ENCODE measurements at places on chromosomes 1 and 21.

GRCh38 chr1:20534659-20535417 lies 17.5 kb upstream of the FAM43B start:
- DNase-seq, result no peak

DNA sequence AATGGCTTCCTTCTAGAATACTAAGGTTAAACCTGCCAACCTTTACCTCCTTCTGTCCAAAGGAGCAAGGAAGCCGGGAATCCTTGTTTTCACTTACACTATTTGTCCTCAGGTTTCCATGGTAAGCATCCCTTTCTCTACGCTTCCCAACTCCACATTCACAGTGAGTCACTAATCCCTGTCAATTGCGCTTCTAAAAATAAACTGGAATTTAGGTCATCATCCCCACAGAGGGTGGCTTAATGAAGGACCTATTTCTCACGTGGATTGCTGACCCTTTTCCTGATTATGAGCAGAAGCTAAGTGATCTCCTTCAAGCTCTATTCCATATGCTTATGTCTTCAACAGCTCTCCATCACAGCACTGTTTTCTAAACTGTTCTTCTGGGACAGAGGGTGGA lies 39.9 kb upstream of the ABCA4 start:
- DNase-seq, result no peak

GRCh38 chr1:235919127-235919832 lies 52.6 kb upstream of the LYST start:
- no peak for DNase-seq

DNA sequence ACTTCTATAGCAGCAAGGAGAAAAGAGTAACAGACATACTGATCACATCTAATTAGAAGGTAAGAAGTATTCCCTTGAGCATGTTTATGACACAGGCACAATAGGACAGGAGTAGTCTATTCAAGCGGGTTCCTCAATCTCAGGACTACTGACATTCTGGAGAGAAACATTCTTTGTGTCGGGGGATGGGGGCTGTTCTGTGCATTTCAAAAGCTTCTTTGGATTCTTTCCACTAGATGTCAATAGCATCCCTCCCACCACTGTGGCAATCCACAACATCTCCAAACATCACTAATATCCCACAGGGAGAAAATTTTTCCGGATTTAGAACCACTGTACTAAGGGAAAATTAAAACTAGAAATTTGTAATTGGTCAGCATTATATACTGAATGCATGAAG lies 56.9 kb downstream of the ADAMTS5 start:
- DNase-seq, result no peak

GRCh38 chr1:80929868-80930508 lies 870.7 kb upstream of the ADGRL2 start:
- DNase-seq, result no peak

- peak; percentile 80 for DNase-seq
These were observed at the start of gene PTBP2 for GRCh38 chr1:96721416-96722160. TSS of gene PTBP2 (plus strand) at chr1:96721784. CDS start at chr1:96721865, 81 bp downstream.
